ENCODE measurements at places on chromosomes 3 and 15. TPM values are rescaled to one million over a fixed set of nuclear protein-coding genes. Genes with fewer than 3 reads are reported as not detected.

- no peak overlapping the region for H3K4me3 ChIP-seq
- DNase-seq = no peak
- no peak overlapping the region for H3K27ac ChIP-seq
- H3K27me3 ChIP-seq = no peaks in the 10 kb centered on the region
Measured at GRCh38 chr15:35725353-35725752, 179.4 kb upstream of the DPH6 start.

Gene COX5A
- total RNA-seq = 40.7 TPM

DNA sequence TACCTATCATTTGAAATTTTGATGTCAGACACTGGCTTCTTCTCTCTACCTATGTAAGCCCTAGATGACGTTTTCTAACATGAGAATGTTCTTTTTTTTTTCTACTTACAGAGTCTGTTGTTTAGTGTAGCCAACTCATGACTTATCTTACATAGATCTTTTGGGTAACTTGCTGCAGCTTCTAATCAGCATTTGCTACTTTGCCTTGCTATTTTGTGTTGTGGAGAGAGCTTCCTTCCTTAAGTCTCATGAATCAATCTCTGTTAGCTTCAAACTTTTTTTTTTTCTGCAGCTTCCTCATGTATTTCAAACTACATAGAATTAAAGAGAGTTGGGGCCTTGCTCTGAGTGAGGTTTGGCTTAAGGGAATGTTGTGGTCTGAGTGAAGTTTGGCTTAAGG lies 568.7 kb upstream of the BCHE start:
- H3K27ac ChIP-seq = no peak overlapping the region
- no peaks in the 10 kb centered on the region for H3K27me3 ChIP-seq
- no peaks in the 10 kb centered on the region for H3K4me1 ChIP-seq
- H3K4me3 ChIP-seq = no peak overlapping the region

GRCh38 chr15:39665629-39666250 lies 84.9 kb downstream of the THBS1 start:
- peaks cover 9% of the 10 kb centered on the region for H3K4me1 ChIP-seq
- H3K27me3 ChIP-seq = no peaks in the 10 kb centered on the region

DNA sequence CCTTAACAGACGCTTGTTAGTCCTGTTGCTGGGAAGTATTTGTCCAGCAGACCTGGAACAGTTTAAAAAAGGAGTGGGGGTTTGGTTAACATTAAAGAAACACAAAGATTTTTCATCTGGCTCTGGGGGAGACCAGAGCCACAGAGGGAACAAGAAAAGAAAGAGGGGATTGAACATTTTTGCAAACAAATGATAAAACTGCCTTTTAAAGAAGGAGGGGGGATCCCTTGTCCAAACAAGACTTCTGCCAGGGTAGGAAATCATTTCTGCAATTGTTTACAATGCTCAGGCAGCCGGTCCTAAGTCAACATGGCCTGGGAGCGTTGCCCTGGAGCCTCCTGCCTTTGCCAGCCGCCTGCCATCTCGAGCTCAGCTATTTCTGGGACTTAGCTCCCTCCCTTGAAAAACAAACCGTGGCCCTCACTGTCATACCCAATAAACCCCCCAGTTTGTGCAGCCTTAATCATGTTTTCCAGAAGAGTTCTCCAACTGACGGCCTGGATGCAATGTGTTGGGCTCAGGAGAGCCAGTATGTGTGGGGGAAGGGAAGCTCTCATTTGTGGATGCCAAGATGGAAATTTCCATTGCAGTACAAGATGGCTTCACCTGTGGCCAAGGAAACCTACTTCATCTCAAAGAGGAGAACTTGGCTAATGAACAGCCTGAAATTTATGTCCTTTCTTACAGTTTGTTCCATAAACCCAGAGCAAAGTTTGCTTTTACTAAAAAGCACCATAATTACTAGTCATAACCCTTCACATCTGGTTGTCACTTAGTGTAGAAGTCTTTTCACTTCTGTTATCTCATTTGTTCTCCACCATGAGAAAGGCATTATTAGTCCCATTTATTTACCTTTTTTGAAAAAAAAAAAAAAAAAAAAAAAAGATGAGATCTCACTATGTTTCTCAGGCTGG lies 75.9 kb upstream of the RNU6-1 start:
- no peak overlapping the region for H3K4me3 ChIP-seq
- no peak overlapping the region for H3K27ac ChIP-seq
- H3K27me3 ChIP-seq = no peaks in the 10 kb centered on the region
- no peak for DNase-seq
- H3K36me3 ChIP-seq = no peaks in the 10 kb centered on the region
- H3K4me1 ChIP-seq = no peaks in the 10 kb centered on the region

GRCh38 chr15:68894208-68894607 lies 36.1 kb upstream of the SPESP1 start:
- H3K27ac ChIP-seq = no peak overlapping the region
- no peak overlapping the region for H3K4me3 ChIP-seq
- no peak for DNase-seq
- no peaks in the 10 kb centered on the region for H3K36me3 ChIP-seq

GRCh38 chr3:32297366-32297765 lies 58.9 kb downstream of the CMTM8 start:
- no peaks in the 10 kb centered on the region for H3K27me3 ChIP-seq
- H3K36me3 ChIP-seq = no peaks in the 10 kb centered on the region
- no peak overlapping the region for H3K4me3 ChIP-seq
- H3K4me1 ChIP-seq = peaks cover 52% of the 10 kb centered on the region
- DNase-seq = peak; percentile 67
- H3K27ac ChIP-seq = peak overlapping the region; percentile 60

- no peaks in the 10 kb centered on the region for H3K27me3 ChIP-seq
- H3K27ac ChIP-seq = no peak overlapping the region
- no peaks in the 10 kb centered on the region for H3K36me3 ChIP-seq
- DNase-seq = no peak
- peaks cover 7% of the 10 kb centered on the region for H3K4me1 ChIP-seq
Measured at GRCh38 chr15:98738689-98739401, 90.5 kb downstream of the IGF1R start.

DNA sequence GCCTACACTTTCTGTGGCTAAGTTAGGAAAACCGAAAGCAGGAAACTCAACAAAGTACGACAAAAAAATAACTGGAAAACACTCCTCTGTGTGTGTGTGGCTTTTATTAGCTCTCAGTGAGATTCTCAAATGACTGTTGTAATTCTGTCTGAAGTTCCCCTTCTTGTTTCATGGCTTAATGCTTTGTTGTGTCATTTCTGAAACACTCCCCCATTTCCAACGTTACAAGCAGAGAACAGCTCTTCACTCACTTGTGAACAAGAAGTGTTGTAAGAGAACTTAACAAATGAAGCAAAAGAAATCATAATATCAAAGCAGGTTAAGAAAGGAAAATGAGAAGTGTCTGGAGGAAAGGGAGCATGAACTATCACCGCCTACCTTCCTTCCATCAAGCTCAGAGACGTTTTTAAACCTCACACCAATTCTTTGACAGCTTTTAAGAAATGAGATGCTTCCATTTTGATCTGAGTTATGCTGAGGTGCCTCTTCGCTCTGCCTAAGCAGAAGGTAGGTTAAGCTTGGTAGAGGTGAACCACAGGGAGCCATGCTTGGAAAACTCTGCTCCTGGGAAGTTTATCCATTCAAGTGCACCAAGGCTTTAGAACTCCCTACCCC lies 12.4 kb upstream of the SEC62 start:
- no peak overlapping the region for H3K4me3 ChIP-seq
- no peak for DNase-seq
- no peak overlapping the region for H3K27ac ChIP-seq
- H3K27me3 ChIP-seq = peaks cover 6% of the 10 kb centered on the region
- no peaks in the 10 kb centered on the region for H3K4me1 ChIP-seq

- no peak for DNase-seq
- H3K27me3 ChIP-seq = no peaks in the 10 kb centered on the region
- H3K36me3 ChIP-seq = peaks cover 25% of the 10 kb centered on the region
Measured at GRCh38 chr3:128343287-128344051, 123.2 kb downstream of the DNAJB8 start.

GRCh38 chr15:70062321-70062956 lies 35.3 kb downstream of the TLE3 start:
- H3K4me1 ChIP-seq = no peaks in the 10 kb centered on the region
- H3K27me3 ChIP-seq = no peaks in the 10 kb centered on the region
- H3K27ac ChIP-seq = no peak overlapping the region
- DNase-seq = no peak

- H3K4me1 ChIP-seq = no peaks in the 10 kb centered on the region
- no peaks in the 10 kb centered on the region for H3K36me3 ChIP-seq
Measured at GRCh38 chr3:78804251-78805037, 963.4 kb downstream of the ROBO1 start.

Gene B3GNT5
- total RNA-seq = 0.73 TPM

GRCh38 chr15:64274341-64274950 lies 81.5 kb downstream of the CSNK1G1 start:
- H3K27ac ChIP-seq = no peak overlapping the region
- H3K27me3 ChIP-seq = no peaks in the 10 kb centered on the region
- H3K4me1 ChIP-seq = no peaks in the 10 kb centered on the region
- no peak overlapping the region for H3K4me3 ChIP-seq
- DNase-seq = no peak

Gene SHF
- total RNA-seq = 3.7 TPM

- H3K36me3 ChIP-seq = no peaks in the 10 kb centered on the region
- H3K27me3 ChIP-seq = no peaks in the 10 kb centered on the region
- no peak overlapping the region for H3K4me3 ChIP-seq
- DNase-seq = peak; percentile 12
- no peaks in the 10 kb centered on the region for H3K4me1 ChIP-seq
- no peak overlapping the region for H3K27ac ChIP-seq
Measured at GRCh38 chr3:177610686-177611633, 413.7 kb upstream of the TBL1XR1 start.

DNA sequence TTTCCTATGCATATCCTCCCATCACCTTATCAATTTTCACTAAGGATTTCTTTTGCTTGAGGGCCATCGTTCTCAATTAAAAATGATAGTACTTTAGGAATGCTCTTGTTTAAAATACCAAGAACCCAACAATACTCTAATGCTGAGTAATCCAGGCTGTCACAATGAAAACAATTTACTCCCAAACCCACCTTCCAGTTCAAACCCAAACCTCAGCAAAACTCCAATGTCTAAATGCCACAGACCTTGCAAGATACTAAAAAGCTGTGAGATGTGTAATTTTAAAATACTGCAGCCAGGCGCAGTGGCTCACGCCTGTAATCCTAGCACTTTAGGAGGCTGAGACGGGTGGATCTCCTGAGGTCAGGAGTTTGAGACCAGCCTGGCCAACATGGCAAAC lies 889.8 kb downstream of the ROBO1 start:
- H3K27ac ChIP-seq = no peak overlapping the region
- no peak overlapping the region for H3K4me3 ChIP-seq
- no peaks in the 10 kb centered on the region for H3K27me3 ChIP-seq
- no peak for DNase-seq
- H3K4me1 ChIP-seq = no peaks in the 10 kb centered on the region

- no peaks in the 10 kb centered on the region for H3K4me1 ChIP-seq
- H3K27ac ChIP-seq = no peak overlapping the region
- H3K36me3 ChIP-seq = no peaks in the 10 kb centered on the region
- DNase-seq = no peak
- no peak overlapping the region for H3K4me3 ChIP-seq
- no peaks in the 10 kb centered on the region for H3K27me3 ChIP-seq
Measured at GRCh38 chr3:23493889-23494288, 290.8 kb downstream of the UBE2E2 start.

Gene ITPKA
- total RNA-seq = not detected

DNA sequence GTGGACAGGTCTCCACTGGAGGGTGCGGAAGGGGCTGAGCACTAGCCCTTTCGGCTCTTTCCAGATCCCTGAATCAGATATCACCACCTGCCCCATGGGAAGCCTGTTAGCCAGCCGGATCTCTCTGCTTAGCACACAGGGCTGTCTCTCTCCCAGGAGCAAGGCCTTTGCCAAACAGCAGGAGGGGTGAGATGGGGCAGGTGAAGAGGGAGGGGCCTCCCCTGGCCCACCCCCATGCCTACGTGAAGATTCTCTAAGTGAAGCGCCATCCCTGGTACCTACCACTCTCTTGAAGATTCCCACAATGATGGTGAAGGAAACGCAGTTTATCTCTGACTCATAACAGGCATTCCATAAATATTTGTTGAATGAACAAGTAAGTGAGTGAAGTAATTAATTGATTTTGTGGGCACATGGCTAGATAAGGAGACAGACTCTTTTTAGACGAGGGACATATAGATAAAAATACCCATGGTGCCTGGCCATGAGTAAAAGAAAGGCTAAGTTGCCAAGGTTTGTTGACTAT lies 19.6 kb upstream of the HCN4 start:
- H3K36me3 ChIP-seq = no peaks in the 10 kb centered on the region
- no peak overlapping the region for H3K27ac ChIP-seq
- no peaks in the 10 kb centered on the region for H3K4me1 ChIP-seq

DNA sequence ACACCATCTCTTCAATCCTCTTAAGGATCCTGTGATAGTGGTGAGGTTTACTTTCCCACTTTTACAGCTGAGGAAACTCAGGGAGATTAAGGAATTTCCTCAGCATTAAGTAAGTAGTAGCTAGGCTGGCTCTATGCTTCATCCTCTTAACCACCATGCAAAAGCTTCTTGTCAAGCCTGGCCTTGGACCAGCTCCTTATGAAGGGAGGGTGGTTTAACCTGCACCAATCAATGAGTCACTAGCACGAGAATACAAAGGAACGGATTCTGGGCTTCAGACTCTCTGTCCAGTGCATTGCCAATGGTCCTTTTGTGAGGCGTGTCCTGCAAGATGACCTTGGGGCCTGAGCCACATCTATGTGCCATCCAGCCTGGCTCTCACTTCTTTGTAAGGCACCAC lies 202.0 kb upstream of the CFAP20DC start:
- no peak for DNase-seq
- H3K4me3 ChIP-seq = no peak overlapping the region
- no peaks in the 10 kb centered on the region for H3K4me1 ChIP-seq
- H3K27ac ChIP-seq = no peak overlapping the region
- no peaks in the 10 kb centered on the region for H3K27me3 ChIP-seq

- peaks cover 10% of the 10 kb centered on the region for H3K4me1 ChIP-seq
- no peaks in the 10 kb centered on the region for H3K27me3 ChIP-seq
- H3K36me3 ChIP-seq = no peaks in the 10 kb centered on the region
Measured at GRCh38 chr15:85837011-85837433, 42.3 kb upstream of the KLHL25 start.

Gene FBXO40
- total RNA-seq = not detected

Gene SERINC4
- 0.36 TPM for total RNA-seq

DNA sequence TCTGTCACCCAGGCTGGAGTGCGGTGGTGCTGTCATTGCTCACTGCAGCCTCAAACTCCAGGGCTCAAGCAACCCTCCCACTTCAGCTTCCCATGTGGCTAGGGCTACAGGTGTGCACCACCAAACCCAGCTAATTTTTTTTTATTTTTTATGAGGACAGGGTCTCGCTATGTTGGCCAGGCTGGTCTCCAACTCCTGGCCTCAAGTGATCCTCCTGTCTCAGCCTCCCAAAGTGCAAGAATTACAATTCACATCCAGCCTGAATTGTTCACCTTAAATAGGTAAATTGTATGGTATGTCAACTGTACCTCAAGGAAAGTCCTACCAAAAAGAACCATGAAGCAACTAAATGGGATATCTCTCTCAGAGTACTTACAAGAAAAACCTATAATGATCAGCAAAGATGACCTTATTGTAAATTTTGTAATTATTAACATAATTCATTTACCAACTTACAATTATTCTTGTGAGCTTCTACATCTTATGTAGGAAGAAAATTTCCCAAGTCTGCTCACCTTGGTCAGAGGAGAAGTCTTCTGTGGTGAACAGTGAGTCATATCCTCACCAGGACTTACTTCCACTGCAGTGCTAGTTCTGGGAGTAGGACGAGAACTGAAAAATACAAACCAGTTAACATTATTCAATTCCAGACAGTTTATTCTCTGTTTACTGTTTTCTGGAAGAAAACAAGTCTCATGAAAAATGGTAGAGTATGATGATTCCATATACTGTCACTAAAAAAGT lies 54.4 kb downstream of the ULK4 start:
- no peak overlapping the region for H3K27ac ChIP-seq
- DNase-seq = no peak
- H3K4me1 ChIP-seq = no peaks in the 10 kb centered on the region
- no peak overlapping the region for H3K4me3 ChIP-seq
- H3K27me3 ChIP-seq = no peaks in the 10 kb centered on the region

Measured in CD4-positive, alpha-beta T cell (primary cell).